HEK293T (cell line): ENCODE measurements at places on chromosomes 5 and 9.

GRCh38 chr9:106107716-106108115 is 413.4 kb downstream of the TMEM38B start:
- DNase-seq = no peak

DNA sequence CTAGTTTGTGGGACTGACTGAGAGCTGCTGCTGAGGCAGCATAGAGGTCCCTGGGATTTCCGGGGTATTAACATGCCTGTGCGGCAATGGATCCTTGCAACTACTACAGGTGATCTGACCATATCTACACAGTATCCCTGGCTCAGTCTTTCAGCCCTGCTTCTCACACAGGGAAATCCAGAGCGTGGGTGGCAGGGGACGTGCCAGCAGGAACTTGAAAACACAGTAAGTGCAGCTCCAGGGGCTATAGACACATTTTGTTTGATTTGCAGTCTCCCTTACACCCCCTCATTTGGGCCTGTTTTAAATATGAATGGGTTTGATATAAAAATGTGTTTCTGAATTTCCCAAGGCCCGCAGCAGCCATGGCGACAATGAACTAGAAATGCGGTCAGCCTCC is 209.5 kb downstream of the DCP2 start:
- no peak for DNase-seq

DNA sequence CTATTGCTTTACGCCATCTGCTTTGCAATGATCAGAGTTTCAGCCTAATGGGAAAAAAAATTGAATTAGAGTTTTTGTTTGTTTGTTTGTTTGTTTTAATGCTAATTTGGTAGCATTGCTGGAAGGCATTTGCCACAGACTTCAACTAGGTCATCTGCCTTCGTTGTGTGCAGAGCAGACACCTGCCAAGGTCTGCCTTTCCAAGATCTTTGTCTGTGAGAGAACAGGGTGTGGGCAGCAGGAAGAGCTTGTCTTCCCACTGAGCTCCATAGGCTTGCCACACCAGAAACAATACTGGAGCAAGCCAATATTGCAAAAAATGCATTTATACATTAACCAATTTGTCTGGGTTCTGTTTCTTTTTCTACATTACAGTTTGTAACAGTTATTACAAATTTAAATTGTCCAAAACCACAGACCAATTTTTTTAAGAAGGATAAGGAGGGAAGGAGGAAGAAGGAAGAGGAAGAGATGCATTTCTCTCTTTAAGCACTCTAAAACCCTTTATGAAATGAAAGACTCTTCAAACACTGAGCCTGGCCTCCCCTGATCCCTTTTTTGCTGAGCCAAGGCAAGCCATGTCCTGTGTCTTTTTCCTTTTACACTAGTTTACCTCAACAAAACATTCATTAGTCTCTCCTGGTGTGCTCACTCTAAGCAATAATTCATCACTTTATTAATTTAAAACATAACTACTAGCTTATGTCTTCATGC is 210.5 kb downstream of the SNX18 start:
- no peak for DNase-seq

DNA sequence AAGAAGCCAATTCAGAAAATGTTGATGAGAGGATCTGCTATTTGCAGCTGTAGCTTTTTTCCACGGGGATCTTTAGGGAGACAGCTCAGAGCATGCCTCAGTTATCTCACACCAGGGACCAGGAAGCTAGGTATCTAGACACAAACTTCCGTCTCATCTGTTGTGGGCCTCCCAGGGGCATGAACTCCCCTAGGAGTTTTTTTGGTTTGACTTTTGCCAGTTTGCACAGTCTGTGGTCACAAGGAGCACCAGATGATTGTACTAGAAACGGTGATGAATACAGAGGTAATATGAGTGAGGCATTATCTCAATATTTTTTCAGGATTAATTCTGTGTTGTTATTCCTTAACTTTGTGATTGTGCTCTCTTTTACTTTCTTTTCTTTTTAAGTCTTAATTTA is 533.2 kb upstream of the SEMA6A start:
- DNase-seq = no peak

GRCh38 chr5:172683645-172684471 is 42.8 kb downstream of the NEURL1B start:
- DNase-seq = no peak

GRCh38 chr5:122880170-122880689 is 34.8 kb downstream of the SNX24 start:
- DNase-seq = no peak

- DNase-seq = peak; percentile 45
Observed at GRCh38 chr5:159441441-159441840, 111.2 kb upstream of the IL12B start.

DNA sequence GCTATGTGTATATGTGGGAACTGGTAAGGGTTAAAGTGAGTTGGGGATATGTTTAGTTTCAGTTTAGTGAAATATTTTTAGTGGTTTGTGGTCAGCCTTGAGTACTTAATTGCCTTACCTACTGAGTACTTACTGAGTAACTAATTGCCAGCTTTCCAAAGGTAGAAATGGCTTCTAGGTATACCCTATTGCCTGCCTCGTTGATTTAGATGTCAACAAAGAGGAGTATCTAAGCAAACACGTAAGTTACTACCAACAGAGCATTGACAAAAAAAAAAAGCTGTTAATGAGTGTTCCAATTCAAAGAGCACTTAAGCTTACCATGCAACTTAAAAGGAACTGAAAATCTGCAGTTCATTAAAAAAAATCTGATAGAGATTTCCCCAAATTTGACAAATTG is 8.8 kb downstream of the ATP10B start:
- no peak for DNase-seq

- no peak for DNase-seq
Observed at GRCh38 chr5:16350816-16351215, 114.8 kb downstream of the ZNF622 start.

DNA sequence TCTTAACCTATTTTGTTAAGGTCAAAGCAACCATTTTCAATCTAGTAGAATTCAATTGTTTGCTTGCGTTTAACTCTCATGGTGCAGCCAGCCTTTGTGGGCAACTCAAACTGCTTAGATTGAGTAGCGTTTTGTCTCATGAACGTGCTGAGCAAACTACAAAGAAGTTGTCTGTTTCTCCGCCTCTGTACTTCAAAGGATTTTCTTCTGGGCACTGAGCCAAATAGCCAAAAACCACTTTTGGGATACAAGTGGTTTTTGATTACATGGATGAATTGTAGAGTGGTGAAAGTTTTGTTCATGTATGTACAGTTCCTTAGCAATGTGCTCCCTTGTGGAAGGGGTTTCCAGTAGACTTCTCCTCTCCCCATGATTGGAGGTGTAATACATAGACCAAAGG is 122.9 kb downstream of the CFAP90 start:
- no peak for DNase-seq

DNA sequence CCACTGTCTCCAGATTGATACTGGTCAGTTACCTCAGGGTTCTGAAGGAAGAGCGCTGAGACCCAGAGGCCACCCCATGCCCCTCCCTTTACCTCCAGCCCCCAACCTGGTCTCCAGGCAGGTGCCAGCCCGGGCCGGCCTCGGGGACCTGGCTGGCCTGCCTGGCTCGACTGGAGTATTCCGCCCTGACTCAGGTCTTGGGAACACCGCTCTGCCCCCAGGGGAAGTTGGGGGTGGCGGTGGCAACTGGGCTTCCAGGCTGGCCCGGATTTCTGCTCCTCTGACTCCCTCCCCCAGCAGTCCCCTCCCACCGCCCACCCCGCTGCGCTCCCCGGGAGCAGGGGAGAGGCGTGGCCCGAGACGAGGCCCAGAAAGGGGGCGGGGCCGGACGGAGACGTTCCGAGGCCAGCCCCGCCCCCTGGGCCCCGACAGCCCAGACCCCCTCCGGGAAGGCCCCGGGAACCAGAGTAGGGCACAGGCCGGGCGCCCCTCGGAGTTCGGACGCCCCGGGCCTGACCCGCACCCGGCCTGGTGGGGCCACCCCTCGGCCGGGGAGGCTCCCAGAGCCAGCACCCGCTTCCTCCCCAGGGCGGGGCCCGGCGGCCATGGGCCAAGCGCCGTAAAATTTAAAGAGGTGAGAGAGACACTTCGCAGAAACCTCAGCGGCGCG is 82.5 kb upstream of the ZBTB43 start:
- peak; percentile 82 for DNase-seq

DNA sequence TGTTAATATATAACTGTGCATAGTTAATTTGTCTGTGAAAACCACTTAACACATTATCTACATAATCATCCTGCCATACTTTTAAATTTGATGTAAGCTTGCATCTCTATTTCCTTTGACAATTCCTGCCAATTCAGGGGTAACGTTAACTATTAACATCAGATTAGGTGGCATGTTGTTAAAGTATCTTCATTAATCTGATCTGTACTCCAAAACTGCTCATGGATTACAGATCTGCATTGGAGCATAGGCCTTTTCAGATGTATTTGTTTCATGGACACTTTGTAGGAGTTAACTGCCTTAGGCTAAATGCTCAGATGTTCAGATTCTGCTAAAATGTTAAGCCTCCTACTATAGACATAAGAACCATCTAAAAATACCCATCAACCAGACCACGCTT is 3.1 kb downstream of the RPS6 start:
- no peak for DNase-seq
